ENCODE measurements at places on chromosomes 16 and 17. TPM values are rescaled to one million over a fixed set of nuclear protein-coding genes. Genes with fewer than 3 reads are reported as not detected.

The NUPR1 gene
- total RNA-seq = 30.3 TPM

The DLX3 gene
- not detected for total RNA-seq

The MARCHF10 gene
- not detected for total RNA-seq

The DCTPP1 gene
- 16.1 TPM for total RNA-seq

The KCNH6 gene
- not detected for total RNA-seq

The MARVELD3 gene
- total RNA-seq = not detected

The OTOP3 gene
- total RNA-seq = not detected

The LGALS9B gene
- total RNA-seq = not detected

The ZG16 gene
- total RNA-seq = not detected

DNA sequence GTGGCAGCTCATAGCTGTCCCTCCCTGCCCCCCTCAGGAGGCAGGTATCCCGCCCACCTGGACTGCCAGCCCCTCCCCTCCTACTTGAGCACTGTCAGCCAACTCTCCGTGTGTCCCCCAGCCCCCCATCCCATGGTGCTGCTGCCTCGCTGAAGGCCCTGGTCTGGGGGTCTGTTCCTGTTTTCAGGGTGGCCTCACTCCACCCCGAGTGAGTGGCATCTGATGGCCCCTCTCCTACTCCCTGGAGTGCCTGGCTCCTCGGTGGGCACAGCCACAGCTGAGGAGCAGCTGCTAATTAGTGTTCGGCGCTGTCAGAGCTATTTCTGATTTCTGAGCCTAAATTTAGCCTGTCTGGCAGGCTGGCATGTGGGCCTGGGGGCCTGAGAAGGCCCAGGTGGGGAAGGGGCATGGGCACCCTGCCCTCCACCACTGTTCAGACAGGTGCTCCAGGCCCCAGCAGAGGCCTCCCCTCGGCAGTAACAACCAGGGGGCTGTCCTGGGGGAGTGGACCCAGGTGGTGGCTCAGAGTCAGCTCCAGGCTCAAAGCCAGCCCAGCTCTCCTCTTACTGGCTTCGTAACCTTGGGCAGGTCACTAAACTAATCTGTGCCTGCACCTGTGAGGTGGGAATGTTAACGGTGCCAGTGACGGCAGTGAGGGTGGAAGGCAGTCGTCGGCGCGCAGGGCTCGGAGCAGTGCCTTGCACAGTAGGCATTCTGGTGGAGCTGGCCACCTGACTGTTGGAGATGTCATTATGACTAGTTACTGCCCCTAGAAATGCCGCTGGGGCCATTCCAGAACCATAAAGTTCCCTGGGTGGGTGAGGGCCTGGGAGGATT is 6.5 kb downstream of the FMNL1 start:
- DNase-seq = no peak

DNA sequence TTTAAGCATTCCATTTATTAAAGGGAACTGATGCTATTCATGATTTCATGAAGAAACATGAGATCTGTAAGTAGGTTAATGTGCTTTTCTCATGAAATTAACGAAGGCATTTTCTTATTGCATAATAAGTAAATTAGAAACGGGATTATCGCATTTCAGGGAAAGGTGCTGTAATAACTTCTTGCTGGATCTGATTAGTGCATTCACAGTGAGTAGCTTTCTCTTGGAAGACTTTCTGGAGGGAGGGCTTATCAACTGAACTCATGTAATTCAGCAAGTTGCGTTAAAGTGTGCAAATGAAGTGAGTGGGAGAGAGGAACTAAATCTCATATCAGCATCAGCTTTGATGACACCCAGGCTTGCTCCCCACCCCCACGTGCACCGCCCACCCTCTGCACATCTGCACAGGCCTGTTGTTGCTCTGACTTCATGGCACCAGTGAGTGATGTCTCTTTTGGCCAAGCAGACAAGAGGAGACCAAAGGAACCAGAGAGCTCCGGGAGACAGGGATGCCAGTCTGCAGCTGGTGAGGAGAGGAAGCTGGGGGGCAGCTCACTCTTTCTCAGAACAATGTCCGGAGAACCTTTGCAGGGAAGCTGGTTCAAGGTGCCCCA is 26.3 kb upstream of the GAS7 start:
- DNase-seq = no peak

- no peak for DNase-seq
Observed at GRCh38 chr17:4364622-4365041, 1.8 kb downstream of the UBE2G1 start.

DNA sequence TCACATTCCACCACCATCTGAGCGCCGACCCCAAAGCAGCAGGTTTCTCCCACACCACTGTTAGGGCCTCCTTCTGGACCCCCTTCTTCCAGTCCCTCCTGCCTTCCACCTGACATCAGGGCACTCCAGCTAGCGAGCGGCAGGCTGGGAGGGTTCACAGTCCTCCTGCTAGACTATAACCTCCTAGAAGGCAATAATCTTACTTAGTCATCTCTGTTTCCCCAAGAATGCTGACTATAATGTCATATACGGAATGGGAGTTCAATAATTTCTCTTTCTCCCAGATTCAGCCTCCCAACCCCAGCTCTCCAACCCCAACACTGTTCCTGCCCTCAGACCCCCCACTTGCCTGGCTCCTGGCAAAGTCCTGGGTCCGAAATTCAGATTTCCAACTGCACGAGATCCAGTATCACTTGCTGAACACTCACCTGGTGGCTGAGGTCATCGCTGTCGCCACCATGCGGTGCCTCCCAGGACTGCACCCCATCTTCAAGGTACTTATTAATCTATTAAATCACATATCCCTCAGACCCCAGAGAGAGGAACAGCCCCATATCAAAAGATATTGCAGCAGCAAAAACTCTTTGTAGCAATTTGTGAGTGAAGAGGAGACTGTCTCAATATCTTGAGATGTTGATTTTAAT is 5.6 kb downstream of the ALOX12 start:
- no peak for DNase-seq

- DNase-seq = no peak
Observed at GRCh38 chr17:63833026-63833740, 5.7 kb upstream of the FTSJ3 start.

DNA sequence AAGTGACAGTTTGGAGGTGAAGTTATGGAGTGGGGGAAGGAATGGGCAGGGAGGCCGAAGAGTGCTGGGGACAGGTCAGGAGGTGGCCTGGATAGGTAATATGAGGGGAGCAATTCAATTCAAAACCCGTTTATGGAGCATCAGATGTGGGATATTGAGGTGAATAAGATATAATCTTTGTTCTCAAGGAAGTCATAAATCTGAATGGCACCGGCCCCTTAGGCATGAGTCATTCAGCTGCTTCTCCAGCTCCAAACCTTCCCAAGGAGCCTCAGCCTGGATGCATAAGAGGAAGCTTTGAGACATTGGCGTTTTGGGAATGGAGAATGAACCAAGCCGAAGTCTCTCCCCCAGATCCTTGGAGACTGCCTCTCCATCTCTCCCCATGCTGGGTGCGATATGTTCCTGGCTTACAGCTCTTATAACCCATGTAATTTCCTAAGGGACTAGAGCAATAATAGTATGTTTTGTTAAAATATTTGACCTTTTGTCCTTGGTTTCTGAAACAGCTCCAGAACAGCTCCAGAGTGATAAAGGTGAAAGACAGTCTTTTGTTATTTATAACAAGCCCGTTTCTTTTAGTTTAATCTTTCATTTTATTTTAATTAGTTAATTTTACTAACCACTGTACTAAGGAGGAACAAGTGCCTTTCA is 1.7 kb downstream of the TUBG2 start:
- no peak for DNase-seq

DNA sequence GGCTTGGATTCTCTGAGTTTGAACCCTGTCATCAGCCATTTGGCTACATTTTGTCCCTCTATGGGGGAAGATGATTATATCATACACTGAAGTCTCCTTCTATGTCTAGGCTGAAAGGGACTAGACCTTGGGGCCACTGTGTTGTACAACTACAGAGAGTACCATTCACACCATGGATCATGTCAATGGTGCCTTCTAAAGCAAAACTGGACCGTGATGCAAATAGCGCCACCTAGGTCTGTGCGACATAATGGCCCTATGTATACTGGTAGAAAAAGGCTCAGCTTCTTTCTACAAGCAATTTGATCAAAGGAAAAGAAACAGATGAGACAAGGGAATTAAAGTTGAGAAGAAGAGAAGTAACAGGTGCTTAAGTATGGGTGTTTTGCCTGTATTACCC is 100.7 kb downstream of the LYRM1 start:
- peak; percentile 70 for DNase-seq

DNA sequence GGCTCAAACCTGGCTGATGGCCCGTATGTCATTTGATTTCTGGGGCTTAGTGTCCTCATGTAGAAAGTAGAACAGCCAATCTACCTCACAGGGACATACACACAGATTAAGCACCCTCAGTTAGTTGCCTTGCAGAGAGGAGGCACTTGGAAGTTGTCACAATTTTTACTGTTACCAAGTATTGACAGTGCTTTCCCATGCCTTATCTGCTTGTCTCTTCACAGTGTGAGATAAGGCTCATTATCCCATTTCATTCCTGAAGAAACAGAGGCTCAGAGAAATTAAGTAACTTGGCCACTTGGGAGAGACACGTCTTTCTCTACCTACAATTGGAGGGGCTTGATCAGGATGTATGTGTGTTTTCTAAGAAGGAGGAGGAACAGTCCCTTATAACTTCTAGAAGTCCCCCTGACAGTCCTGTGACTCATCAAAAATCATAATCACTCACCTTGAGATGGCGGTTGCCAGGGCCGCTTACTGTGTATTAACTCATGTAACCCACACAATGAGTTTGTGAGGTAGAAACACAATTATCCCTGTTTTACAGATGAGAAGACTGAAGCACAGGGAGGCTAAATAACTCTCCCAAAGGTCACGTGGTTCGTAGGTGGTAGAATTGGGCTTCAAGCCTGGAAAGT is 56.9 kb upstream of the LHX1 start:
- no peak for DNase-seq

DNA sequence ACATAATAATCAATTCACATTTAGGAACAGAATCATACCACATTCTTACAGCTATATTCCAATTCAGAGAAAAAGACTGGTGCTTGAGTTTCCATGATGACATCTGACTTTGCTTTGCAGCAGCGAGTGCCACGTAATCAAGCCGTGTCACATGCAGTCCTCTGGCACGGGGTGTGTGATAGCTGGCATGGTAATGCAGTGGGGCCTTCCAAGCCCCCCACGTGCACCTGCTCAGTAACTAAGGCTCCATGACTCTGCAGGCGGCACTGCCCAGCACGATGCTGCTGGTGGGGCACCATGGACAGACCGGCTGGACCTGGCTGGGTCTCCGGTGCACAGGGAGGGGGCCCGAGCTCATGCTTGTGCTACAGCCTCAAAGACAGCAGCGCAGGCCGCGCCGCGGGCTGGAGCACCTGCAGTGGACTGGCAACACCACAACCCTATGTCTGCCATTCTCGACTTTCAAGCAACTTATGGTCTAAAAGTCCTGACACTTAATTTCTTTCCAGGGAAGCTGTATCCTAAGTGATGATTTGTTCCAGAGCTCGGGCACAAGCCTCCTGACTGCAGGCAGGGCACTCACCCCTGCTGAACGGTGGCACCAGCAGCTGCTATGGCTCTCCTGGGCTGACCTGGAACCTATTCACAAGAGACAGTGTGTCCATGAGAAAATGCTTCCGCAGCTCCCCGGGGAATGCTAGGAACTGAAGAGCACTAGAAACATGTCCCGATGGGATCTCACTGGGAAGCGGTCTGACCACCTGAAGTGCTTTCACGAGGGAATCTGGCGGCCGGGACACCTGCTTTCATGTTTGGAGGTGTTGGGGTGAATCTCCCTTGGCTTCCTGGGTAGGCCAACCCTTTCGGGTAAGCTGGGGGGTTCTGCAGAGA is 99.5 kb upstream of the DNAH17 start:
- DNase-seq = no peak

- no peak for DNase-seq
Observed at GRCh38 chr17:42833767-42834422, 698 bp downstream of the PSME3 start.

Data from esophagus muscularis mucosa (tissue), 4 donors.